Purkinje cell (primary cell): ENCODE measurements at places on chromosomes 13 and 19. TPM values are rescaled to one million over a fixed set of nuclear protein-coding genes. Genes with fewer than 3 reads are reported as not detected.

ZNF135 gene
- 5.3 and 5.6 TPM in 2 replicates for polyA plus RNA-seq

PABPC3 gene
- 0.21 and 1.1 TPM in 2 replicates for polyA plus RNA-seq

ZNF565 gene
- 0.69 and 5.6 TPM in 2 replicates for polyA plus RNA-seq

CABP5 gene
- not detected in 2 replicates for polyA plus RNA-seq

ZNF441 gene
- 12.6 and 16.6 TPM in 2 replicates for polyA plus RNA-seq

APC2 gene
- polyA plus RNA-seq, result 0.60 and 1.2 TPM in 2 replicates

N4BP2L1 gene
- polyA plus RNA-seq, result 6.6 and 8.8 TPM in 2 replicates

TNNI3 gene
- polyA plus RNA-seq, result not detected in 2 replicates

CAPNS1 gene
- polyA plus RNA-seq, result 272 and 360 TPM in 2 replicates

RNF17 gene
- not detected in 2 replicates for polyA plus RNA-seq

CYP4F8 gene
- not detected in 2 replicates for polyA plus RNA-seq

FFAR2 gene
- polyA plus RNA-seq, result not detected in 2 replicates

KLC3 gene
- polyA plus RNA-seq, result 0.23 TPM in 1 of 2 replicates, not detected in the other

SPTBN4 gene
- polyA plus RNA-seq, result 3.2 and 3.4 TPM in 2 replicates

CEACAM18 gene
- polyA plus RNA-seq, result not detected in 2 replicates

COG3 gene
- 9.8 and 11.4 TPM in 2 replicates for polyA plus RNA-seq

CYSLTR2 gene
- not detected in 2 replicates for polyA plus RNA-seq

CEACAM3 gene
- not detected in 2 replicates for polyA plus RNA-seq

FAM216B gene
- not detected in 2 replicates for polyA plus RNA-seq

PEAK3 gene
- polyA plus RNA-seq, result not detected in 2 replicates

RAP2A gene
- polyA plus RNA-seq, result 16.0 and 19.4 TPM in 2 replicates

ZNF578 gene
- polyA plus RNA-seq, result 3.5 and 4.1 TPM in 2 replicates

NXNL1 gene
- not detected in 2 replicates for polyA plus RNA-seq

IFNL1 gene
- not detected in 2 replicates for polyA plus RNA-seq

TICAM1 gene
- 0.20 and 1.4 TPM in 2 replicates for polyA plus RNA-seq

FPR1 gene
- not detected in 2 replicates for polyA plus RNA-seq

SHISA2 gene
- polyA plus RNA-seq, result 19.1 and 20.1 TPM in 2 replicates

TEX101 gene
- polyA plus RNA-seq, result not detected in 2 replicates

ADAMTSL5 gene
- not detected in 2 replicates for polyA plus RNA-seq

STOML3 gene
- polyA plus RNA-seq, result not detected in 2 replicates

RASIP1 gene
- polyA plus RNA-seq, result 0.25 and 1.0 TPM in 2 replicates

ZNF525 gene
- polyA plus RNA-seq, result 8.0 and 15.0 TPM in 2 replicates

UBE2M gene
- 6.2 and 12.5 TPM in 2 replicates for polyA plus RNA-seq

MCEMP1 gene
- polyA plus RNA-seq, result not detected in 2 replicates

IL4I1 gene
- not detected in 2 replicates for polyA plus RNA-seq

MEIS3 gene
- polyA plus RNA-seq, result 0.31 and 7.3 TPM in 2 replicates

TPGS1 gene
- not detected in 2 replicates for polyA plus RNA-seq

LGALS13 gene
- 1.0 and 5.9 TPM in 2 replicates for polyA plus RNA-seq

F10 gene
- 0.55 TPM in 1 of 2 replicates, not detected in the other for polyA plus RNA-seq

C2CD4C gene
- polyA plus RNA-seq, result 0.08 TPM in 1 of 2 replicates, not detected in the other

FLT1 gene
- polyA plus RNA-seq, result 1.9 and 2.2 TPM in 2 replicates

ANO8 gene
- 1.2 and 2.9 TPM in 2 replicates for polyA plus RNA-seq

ZNF888 gene
- polyA plus RNA-seq, result 0.38 TPM in 1 of 2 replicates, not detected in the other
